ENCODE measurements at places on chromosomes 12 and 14.
A peak's percentile ranks its signal among the peaks of the same experiment; 100 is the strongest.

GRCh38 chr12:92156139-92156538, 10.5 kb upstream of the BTG1 start:
- no peak for DNase-seq

GRCh38 chr12:80490329-80490728, 46.3 kb downstream of the PTPRQ start:
- DNase-seq, result no peak

GRCh38 chr14:94850309-94851211, 80.6 kb upstream of the GSC start:
- DNase-seq, result no peak

DNA sequence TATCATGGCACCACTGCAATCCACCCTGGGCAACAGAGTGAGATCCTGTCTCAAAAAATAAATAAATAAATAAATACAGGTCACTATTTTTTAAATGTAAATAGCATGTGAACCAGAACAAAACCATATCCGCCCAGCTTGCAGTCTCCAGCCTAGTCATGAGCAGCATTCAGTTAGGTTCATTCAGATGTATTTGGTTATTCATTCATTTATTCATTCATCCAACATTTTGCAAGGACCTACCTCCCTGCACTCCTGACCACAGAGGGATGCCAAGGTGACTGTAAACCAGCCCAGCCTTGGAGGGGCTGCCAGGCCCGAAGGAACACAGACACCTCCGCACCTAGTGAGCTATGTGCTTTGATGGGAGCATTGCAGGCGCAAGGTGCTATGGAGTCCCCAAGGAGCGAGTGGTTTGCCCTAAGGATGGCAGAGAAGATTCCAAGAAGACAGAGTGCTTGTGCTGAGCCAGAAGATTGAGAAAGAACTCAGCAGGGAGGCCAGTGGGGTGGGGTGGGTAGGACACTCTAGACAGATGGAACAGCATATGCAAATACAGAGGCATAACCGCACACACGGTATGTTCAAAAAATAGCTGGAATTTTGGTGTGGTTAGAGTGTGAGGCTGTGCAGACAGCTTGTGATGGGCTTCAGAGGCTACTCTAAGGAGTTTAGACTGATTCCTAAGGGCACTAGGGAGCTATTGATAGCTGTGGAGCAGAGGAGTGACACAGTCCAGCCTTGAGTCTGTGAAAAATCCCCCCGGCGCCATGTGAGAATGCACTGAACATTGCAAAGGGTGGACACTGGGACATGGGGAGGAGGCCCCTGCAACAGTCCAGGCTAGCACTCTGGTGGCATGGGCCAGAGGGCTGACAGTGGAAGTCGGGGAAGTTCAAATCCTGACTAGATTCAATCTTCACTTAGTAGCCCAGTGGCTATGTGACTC, 11.7 kb downstream of the DTX1 start:
- DNase-seq, result no peak

DNA sequence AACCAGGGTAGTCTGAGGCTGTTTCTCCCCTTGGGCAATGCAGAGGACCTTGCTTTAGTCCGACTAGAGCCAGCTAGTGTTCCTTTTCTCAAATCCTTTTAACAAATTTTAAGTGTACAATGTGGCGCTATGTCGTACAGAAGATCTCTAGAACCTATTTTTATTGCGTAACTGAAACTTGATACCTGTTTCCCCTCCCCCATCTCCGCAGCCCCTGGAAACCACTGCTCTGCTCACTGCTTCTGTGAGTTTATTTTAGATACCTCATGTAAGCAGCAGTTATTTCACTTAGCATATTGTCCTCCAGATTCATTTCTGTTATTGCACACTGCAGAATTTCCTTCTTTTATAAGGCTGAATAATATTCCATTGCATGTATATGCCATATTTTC, 1092.3 kb downstream of the AACS start:
- no peak for DNase-seq

DNA sequence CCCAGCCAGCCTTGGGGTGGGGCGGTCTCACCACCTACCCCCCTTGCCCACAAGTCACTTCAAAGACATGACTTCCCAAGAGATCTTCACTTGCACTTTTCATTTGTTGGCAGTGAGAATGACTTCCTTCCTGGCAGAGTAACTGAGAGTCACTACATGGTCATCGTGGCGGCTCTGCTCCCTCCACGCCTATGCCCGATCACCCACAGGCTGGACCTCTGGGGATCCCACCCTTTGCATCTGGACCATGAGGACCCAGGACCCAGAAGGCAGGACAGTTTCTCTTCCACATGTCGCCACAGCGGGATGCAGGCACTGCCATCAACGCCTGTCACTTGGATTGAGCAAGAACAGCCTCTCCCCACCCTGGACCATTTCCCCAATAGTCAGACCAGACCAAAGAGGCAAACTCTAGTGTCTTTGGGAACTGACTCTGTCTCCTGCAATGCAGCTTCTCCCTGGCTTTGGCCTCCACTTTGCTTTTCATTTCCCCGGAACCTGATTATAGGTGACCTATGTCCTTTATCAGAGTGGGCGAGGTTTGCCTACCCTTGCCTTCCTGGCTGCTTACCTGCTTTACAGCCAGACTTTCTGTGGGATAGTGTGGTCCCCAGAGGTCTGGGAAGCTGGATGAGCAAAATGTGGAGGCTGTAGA, 3.6 kb downstream of the VDR start:
- no peak for DNase-seq

DNA sequence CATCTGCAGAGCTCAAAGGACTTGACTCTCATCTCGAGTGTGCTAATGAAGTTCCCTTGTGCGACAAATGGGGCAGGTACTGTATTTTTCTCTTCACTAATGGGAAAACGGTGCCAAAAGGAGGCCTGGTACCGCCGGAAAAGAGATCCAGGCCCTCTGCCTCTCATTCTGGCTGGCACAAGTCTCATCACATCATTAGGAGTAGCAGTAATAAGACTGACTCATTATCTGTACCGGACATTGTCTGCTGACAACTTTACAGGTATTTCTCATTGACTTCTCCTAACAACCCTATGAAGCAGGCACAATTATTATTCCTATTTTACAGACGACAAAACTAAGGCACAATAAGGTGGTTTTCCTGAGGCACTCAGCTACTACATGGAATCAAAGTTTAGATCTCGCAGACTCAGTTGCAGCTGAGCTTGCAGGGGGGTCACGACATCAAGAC, 668 bp downstream of the APPL2 start:
- DNase-seq, result no peak

- no peak for DNase-seq
Measured at GRCh38 chr12:95836630-95837239, 22.0 kb upstream of the SNRPF start.

DNA sequence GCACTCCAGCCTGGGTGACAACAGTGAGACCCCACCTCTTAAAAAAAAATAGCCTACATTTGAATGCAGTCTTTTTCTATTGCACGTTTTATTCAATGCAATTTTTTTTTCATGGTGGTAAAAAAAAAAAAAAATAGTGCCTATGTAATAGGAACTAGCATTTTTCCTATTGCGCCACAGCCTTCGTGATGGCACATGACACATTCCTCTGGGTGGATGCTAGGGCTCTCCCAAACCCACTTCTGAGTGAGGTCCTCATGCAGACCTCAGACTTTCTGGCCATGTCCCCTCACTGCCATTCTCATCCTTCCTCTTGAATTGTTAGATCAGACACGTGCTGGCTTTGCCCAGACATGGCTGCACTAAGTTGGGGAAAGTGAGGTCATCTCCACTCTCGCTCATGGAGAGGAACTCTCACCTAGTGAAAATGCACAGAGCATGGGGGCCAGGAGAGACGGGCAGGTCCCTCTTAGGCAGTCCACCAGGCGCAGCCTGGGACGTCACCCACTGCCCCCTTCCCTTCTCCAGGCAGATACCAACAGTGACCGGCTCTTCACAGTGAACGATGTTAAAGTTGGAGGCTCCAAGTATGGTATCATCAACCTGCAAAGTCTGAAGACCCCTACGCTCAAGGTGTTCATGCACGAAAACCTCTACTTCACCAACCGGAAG, 19.2 kb downstream of the DCAF4 start:
- no peak for DNase-seq

GRCh38 chr12:76936275-76937193, 57.7 kb upstream of the CSRP2 start:
- no peak for DNase-seq

GRCh38 chr12:104740668-104741067, 217.4 kb downstream of the SLC41A2 start:
- DNase-seq, result no peak

DNA sequence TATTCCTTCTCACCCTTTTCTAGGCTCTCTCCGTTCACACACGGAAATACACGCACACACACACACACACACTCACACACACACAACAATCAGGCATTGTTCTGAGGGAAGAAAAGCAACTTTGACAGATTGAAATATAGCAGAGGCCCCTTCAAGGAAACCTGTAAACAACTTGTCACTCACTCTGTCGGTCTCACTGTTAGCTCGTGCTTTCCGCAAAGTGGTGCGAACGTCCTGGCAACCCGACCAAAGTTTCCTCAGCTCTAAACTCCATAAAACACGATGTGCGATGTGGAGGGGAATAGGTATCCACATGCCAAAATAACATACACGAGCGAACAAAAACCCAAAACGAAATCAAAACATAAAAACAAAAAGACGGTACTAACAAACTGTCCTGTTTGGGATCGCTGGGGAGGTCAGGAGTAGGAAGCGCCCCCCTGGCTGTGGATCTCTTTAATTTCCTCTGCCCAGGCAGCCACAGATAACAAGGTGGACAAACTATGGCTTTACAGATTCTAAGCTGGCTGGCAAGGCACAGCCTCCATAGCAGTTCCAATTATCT, 822 bp upstream of the SOX5 start:
- DNase-seq, result peak; percentile 58

- DNase-seq, result no peak
Measured at GRCh38 chr14:68626386-68626785, 166.5 kb downstream of the ZFP36L1 start.

DNA sequence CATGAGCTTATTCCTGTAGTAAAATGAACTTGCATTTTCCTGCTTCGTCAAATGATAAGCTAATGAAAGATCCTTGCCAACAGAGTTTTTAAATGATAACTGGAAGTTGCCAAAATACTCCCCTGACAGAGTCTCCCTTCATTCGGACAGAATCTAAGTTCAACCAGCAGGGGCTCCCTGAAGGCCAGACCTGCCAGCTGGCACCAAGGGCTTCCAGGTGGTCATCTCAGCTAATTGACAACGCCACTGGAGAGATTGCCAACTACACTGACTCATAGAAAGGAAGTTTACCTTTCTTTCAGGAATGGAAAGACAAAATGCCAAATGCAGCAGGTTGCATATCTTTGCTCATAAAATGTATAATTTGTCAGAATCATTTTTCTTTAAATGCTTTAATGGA, 462.8 kb downstream of the GXYLT1 start:
- no peak for DNase-seq

GRCh38 chr12:39807043-39807442, 187.4 kb upstream of the ABCD2 start:
- DNase-seq, result no peak

DNA sequence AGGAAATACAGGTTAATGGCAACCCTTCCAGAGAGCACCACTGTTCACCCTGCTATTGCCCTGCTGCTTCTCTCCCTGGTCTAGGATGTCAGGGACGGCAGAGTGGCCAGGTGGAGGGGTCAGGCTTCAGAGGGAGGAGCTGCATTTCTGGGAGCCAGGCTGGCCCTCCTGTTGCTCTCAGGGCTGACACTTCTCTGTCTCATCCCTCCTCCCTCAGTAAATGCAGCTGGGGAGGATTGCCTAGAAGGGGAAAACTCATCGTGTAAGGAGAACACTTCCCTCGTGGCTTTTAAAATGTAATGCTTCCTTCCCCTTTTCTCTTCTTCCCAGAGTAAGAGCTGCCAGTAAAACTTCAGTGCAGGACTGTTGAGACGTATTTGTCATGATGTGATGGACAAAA, 20.8 kb downstream of the SUSD6 start:
- no peak for DNase-seq

DNA sequence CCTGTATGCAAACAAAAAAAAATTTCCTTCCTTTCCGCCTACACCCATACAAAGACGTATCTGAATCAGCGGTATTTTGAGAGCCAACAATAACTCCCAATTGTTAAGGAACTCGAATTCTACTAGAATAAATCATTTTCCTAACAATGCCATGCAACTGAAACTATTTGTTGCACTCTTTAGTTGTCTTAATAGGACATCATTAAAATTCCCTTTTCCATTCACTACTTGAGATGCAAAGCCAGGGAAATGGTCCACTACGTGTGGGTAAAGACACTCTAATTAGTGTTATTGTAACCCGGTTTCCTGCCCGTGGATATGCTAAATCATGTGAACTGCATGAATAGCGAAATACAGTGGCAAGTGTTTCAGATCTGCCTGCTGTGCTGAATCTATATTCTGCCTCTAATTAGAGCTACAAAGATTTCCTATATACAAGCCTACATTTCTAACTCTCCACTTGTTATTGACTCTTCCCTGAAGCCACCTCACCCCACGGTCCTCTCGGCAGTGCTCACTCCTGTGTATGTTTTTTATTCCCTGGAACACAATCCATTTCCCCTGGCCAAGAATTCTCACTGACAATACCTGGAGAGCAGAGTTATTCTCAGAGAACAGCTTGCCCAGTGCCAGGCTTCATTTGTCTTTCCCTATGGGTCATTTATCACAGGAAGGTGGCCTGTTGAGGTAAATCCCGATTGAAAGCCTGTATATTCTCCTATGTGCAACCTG, 168.3 kb downstream of the PAWR start:
- DNase-seq, result no peak

GRCh38 chr12:94872971-94873733, 130.3 kb downstream of the NDUFA12 start:
- DNase-seq, result no peak

GRCh38 chr14:67167420-67168109, 21.7 kb upstream of the GARIN2 start:
- no peak for DNase-seq

DNA sequence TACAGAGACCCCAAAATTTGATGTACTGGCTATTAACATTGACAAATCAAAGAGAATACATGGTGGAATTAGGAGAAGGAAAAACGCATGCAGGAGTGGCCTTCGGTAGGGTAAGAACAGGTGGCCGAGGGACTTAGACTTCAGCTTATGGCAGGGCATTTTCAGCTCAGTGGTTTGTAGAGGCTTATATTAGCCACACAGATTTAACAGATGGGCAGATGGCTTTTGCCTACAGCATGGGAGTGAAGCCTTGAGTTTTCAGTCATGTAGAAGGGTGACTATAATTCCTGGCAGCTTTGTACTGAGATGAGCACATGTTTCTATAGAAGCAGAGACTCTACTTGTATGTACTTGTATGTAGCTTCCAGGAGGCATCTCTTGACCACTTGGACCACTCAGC, 40.9 kb upstream of the PLEKHA5 start:
- no peak for DNase-seq
